ENCODE measurements at places on chromosomes 3 and 15.

GRCh38 chr3:1190569-1190968, 97.7 kb downstream of the CNTN6 start:
- DNase-seq = no peak

DNA sequence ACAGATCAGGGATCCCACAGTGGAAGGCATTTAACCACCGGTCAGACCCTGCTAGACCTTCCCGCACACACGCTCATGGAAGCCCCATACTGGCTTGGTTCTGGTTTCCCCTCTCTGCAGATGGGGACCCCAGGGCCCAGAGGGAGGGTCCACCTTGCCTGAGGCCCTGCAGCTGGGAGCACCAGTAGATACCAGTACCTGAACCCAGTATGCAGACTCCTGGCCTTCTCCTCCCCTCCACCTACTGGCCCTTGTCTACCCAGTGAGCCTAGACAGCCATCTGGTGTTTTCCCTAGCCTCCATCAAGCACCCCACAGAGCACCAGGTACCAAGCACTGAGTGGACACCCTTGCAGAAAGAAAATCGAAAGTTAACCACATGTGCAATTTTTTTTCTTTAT, 65.1 kb downstream of the MEGF11 start:
- DNase-seq = peak; percentile 31

- DNase-seq = no peak
These were observed 3.1 kb upstream of the CFAP20DC start for GRCh38 chr3:59052803-59053411.

- DNase-seq = no peak
These were observed 73.7 kb downstream of the DNAJB8 start for GRCh38 chr3:128392818-128393544.

DNA sequence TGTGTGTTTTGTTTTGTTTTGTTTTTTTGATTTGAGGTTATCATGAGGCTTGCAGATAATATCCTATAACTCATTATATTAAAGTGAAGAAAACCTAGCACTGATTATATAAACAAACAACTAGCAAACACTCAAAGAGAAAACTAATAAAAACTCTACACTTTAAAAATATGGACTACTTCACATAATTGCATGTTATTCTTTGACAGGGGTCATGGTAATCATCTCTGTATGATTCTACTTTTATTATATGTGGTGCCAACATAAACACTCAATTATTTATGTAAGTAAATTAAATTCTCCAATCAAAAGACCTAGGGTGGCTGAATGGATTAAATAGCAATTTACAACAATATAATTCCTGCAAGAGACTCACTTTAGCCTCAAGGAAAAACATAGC, 44.6 kb upstream of the P3H2 start:
- DNase-seq = no peak

- no peak for DNase-seq
These were observed 425.9 kb downstream of the ZBTB20 start for GRCh38 chr3:114721209-114721608.

DNA sequence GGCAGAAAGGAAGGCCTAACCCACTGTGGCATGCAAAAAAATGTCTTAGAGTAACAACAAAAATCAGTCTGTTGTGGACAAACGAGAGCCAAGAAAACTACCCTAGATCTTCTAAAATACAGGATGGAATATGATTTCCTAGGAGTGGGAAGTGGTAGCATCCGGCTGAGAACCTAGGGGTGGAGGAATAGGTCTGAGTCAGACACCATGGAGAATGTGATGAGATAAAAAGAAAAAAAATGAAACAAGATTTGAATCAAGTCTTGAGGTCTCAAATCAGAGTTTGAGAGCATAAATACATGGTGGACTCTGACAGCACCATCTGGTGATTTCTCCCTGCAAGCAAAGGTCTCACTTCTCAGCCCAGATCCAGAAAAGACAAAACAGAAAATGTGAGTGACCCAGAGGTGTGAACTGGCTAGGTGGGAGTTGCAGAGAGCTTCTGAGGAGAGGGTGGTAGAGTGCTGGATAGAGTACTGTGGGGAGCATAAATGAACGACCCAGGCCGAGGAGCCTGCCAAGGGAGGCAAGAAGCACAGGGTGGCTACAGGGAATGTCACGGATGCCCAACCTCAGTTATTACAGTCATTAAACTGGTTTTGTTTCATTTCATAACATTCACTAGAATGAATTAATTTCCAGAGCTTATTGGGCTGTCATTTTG, 27.6 kb upstream of the VEPH1 start:
- no peak for DNase-seq

- DNase-seq = no peak
These were observed 542.2 kb downstream of the FOXP1 start for GRCh38 chr3:71041371-71041770.

GRCh38 chr15:101380146-101380545, 85.1 kb upstream of the SNRPA1 start:
- no peak for DNase-seq

DNA sequence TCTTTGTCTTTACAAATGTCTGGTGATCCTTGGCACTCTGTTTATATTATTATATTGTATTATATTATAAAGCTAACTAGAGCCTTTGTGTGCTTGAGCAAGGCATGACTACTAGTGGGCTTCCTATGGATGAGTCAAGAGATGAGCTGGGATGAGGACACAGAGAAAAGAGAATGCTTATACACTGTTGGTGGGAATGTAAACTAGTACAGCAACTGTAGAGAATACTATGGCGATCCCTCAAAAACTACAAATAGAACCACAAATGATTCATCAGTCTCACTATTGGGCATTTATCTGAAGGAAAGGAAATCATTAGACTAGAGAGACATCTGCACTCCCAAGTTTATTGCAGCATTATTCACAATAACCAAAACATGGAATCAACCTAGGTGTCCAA, 40.8 kb upstream of the MED12L start:
- no peak for DNase-seq

DNA sequence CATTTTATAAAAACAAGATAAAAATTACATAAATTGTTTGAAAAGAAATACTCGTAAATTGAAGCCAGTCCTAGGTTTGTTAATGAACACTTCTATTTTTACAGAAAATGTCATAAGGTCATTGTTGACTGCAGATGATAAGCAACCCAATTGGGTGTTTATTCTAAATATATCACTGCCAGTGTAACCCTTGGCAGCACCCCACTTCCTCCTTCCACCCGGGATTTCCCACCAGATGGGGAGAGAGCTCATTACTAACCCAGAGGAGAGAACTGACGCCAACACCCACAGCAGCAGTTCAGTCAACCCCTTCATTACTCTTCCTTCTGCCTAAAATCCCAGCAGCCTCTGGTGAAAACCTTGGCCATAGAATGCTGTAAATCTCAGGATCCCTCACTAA, 307.6 kb downstream of the GAP43 start:
- DNase-seq = no peak

DNA sequence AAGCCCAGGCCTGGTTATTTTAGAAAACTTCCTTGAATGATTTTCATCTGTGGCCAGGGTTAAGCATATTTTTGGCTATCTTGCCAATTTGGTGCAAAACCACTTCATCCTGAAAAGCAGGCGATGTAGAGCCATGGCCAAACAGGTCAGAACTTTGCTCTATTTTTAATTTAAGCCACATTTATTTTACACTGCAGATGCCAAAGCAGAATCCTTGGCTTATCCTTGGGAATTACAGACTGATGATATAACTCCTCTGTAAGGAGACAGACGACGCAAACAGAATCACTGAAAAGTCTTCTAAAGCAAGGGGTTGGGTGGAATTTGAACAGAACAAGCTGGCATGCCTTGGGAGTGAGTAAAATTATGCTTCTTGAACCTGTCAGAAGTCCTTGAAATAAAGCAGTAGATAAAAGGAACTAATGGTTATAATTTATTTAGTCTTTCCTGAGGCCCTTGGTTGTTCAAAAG, 121.9 kb downstream of the CHST2 start:
- DNase-seq = no peak

DNA sequence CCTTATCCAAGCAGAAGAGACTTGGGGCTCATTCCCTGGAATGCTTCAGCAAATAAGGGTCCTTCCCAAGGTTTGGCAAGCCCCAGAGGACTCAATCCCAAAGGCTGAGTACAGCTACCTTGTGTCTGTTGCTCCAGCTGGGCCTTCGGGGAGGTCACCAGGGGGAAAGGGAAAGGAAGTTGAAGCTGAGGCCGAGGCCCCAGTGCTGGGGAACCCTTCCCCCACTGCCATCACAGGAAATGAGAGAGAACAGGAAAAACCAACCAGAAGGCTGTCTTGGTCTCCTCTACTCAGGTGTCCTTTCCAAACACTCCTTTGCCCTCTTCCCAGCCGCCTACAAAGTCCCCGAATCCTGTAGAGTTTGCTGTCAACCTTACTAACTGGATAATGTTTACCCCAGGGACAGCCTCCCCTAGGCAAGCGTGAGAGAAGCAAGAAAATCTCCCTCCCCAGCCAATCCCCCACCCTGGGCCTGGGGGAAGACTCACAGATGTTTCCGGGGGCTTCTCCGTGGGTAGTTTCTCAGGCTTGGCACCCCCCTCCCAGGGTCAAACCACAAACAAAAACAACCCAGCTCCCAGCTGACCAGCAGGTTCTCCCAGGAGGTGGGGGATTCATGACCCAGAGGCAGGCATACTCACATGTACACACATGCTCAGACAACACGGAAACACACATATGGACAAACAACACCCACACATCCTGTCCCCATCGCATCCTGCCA, 5.5 kb downstream of the CSRNP1 start:
- DNase-seq = no peak

GRCh38 chr15:77921664-77922063, 155.8 kb downstream of the TBC1D2B start:
- DNase-seq = no peak

DNA sequence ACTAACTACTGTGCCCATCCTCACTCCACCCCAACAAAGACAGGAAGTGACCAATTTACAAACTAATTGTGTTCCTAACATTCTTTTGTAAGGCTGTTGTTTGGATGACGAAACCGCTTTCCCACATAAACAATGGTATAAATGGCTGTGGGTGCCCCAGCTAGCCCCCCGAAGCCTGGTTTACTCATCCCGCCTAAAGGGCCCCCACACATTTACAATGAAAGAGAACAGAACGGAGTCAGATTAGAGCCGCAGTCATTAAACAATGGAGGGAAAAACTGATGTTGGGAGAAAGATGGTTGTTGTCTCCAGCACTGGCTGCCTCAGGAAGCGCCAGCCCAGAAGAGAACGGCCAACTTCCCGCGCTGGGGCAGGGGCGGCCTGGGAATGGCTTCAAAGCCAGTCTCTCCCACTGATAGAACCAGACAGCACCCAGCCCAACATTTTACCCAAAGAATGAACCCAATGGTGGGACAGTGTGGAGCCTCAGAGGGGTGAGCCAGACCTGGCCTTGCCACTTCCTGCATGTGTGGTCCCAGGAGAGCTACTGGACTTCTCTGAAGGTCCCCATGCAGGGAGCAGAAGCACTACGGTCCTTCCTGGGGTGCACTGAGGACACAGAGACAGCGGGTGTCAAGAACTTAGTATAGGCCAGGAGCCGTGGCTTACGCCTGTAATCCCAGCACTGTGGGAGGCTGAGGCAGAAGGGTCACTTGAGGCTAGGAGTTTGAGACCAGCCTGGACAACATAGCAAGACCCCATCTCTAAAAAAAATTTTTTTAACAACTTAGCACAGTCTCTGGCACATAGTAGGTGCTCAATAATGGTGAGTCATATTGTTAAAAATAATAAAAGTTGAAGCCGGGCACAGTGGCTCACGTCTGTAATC, 75.8 kb upstream of the GATA2 start:
- no peak for DNase-seq

DNA sequence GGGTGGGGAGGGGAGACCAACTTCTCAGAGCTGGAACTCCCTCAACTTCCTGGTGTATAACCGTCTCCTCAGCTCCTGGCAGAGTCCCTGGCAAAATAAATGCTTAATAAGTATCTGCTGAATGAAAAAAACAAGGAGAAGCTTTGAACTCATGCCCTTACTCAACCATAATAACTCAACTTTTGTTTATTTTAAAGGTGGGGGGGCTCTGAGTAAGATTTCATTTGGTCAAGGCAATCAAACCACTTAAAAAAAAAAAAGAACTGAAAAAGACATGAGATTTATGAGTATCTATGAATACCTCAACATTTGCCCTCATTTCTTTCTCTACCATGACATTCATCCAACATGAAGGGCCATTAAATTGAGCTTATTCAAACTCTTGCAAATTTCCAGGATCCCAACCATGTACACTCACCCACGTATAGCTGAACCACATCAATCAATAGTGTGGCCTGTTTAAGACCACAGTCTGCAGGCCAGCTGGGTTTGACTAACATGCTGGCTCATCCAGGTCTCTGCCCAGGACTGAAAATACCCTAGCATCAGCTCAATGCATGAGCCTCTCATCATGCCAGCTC, 157.9 kb downstream of the FOXP1 start:
- DNase-seq = no peak

- no peak for DNase-seq
These were observed 270.7 kb upstream of the SLITRK3 start for GRCh38 chr3:165466856-165467255.

GRCh38 chr3:72375237-72376076, 472.8 kb downstream of the SHQ1 start:
- DNase-seq = no peak

GRCh38 chr3:143314251-143315093, 194.9 kb downstream of the CHST2 start:
- DNase-seq = no peak

- no peak for DNase-seq
These were observed 339.2 kb upstream of the DCBLD2 start for GRCh38 chr3:99240700-99241099.

GRCh38 chr3:117898722-117899522, 1135.7 kb downstream of the IGSF11 start:
- no peak for DNase-seq

DNA sequence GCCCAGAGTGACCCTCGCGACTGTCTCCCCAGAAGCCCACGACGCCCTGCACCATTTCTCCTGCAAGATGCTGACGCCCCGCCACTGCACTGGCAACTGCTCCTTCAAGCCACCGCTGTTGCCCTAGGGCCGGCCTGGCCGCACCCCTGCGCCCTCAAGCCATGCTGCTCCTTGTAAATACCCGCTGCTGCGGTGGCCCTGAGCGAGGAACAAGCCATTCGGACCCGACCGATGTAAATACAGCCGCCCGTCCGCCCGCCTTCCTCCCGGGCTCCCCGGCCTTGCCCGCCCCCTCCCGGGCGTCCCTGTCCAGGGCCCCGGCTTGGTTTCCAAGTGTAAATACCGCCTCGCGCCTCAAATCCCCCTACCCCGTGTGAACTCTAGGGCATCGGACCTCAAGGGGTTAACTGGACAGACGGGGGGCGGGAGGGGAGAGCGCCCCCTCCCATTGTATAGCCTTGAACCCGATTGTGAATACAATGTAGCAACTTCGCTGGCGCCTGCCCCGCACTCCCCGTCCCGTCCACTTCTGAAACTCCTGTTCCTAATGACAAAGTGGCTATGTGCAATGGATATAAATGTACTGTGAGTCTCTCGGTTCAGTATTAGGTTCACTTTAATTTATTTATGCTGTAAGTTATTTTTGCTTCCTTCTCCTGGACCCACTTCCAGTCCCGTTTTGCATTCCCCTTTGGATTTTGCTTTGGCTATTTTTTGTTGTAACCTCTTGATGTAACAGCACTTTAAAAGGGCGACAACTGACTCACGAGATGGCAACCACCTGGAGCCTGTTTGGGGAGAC, 5.9 kb downstream of the RNU6-1 start:
- DNase-seq = no peak

Data from NCI-H2081 treated with DMSO at 0.1 percent for 48 hours (cell line).